ENCODE measurements at places on chromosomes 3 and 15. TPM values are rescaled to one million over a fixed set of nuclear protein-coding genes. Genes with fewer than 3 reads are reported as not detected.

GRCh38 chr3:168077091-168077490 lies 18.6 kb downstream of the GOLIM4 start:
- DNase-seq, result no peak

GRCh38 chr15:62063825-62064635 lies 2.7 kb upstream of the C2CD4A start:
- DNase-seq, result peak; percentile 19

GRCh38 chr3:45496555-45496954 lies 98.0 kb upstream of the LIMD1 start:
- no peak for DNase-seq

GRCh38 chr3:100163787-100164186 lies 49.5 kb upstream of the FILIP1L start:
- no peak for DNase-seq

- DNase-seq, result no peak
Measured at GRCh38 chr3:156770699-156771414, 55.3 kb upstream of the LEKR1 start.

- DNase-seq, result no peak
Measured at GRCh38 chr3:46454606-46455005, 10.1 kb downstream of the LTF start.

GRCh38 chr3:119330858-119331257 lies 36.7 kb downstream of the ARHGAP31 start:
- no peak for DNase-seq

- DNase-seq, result no peak
Measured at GRCh38 chr3:64612916-64613526, 74.8 kb downstream of the ADAMTS9 start.

DNA sequence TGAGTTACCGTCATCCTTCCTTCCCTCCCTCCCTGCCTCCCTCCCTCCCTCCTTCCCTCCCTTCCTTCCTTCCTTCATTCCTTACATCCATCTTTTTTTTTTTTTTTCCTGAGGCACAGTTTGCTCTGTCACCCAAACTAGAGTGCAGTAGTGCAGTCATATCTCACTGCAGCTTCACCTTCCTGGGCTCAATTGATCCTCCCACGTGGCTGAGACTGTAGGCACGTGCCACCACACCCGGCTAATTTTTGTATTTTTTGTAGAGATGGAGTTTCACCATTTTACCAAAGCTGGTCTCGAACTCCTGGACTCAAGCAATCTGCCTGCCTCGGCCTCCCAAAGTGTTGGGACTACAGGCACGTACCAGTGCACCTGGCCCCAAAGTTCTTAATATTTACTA lies 25.8 kb downstream of the USP3 start:
- no peak for DNase-seq

DNA sequence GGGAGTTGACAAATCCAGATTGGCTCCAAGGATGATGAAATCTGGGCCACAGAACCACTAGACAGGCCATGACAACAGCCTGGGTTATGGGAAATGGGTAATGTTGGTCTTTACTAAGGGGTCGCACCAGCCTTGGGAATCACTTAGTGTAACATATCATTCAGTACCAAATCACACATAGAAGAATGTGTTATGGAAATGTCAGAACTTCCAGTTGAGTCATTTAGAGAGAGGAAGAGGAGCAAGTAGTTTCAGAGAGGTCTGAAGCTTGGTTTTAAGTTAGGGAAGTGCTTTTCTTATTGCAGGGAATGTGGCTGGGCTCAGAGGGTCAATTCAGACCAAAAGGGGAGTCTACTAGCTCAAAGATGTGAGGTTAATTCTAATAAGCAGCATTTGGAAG lies 241.6 kb upstream of the ZPLD1 start:
- no peak for DNase-seq

- DNase-seq, result no peak
Measured at GRCh38 chr3:143510601-143511000, 337.7 kb downstream of the SLC9A9 start.

DNA sequence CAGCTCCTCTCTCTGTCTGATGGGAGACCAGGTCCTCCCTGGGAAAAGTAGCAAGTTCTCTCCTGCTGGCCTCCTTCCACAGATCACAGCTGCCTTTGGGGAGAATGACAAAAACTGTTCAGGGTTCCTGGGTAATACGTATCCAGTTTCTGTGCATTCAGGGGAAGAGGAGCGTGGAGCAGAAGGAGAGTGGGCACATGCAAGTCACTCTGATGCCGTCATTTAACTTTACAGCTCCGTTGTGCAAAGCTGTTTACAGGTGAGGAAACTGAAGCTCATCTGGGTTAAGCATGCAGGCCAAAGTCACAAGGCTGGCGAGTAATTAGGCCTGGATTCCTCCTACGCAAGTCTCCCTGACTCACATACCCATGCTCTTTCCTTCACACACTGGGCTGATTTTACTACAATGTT lies 7.5 kb upstream of the TM4SF1 start:
- peak; percentile 89 for DNase-seq

GRCh38 chr3:194711913-194712312 lies 26.2 kb downstream of the FAM43A start:
- DNase-seq, result peak; percentile 97

DNA sequence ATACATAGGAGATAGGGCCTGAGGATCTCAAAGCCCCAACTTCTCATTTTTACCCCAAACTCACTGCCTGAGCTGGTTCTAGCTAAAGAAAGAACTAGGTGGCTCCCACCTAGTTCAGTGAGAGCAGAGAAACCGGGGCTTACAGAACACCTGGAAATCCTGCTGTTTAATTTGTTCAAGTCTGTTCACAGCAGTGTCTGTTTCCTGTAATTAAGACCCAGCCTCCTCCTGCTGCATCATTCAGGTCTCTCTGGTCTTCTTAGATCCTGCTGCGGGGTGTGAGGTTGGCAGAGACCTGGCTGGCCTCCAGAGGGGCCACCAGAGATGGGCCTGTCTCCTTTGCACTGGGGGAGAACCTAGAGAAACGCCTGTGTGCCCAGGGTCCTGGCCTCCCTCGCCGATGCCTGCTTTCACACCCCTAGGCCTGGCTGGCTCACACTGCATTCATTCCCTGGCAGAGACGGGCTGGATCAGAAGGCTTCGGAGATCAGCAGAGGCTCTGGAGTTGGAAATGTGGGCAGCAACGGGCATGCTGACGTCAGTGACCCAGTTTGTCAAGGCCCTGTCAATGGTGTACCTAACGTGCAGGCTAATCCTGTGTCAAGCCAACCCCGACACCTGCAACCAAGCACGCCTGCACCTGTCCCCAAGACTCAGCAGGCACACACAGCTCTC lies 4.9 kb upstream of the CHRNA3 start:
- DNase-seq, result no peak

- peak; percentile 58 for DNase-seq
Measured at GRCh38 chr3:69182588-69183316, 60.4 kb upstream of the LMOD3 start.

- DNase-seq, result peak; percentile 36
Measured at GRCh38 chr3:42535981-42536784, 33.7 kb downstream of the VIPR1 start.

DNA sequence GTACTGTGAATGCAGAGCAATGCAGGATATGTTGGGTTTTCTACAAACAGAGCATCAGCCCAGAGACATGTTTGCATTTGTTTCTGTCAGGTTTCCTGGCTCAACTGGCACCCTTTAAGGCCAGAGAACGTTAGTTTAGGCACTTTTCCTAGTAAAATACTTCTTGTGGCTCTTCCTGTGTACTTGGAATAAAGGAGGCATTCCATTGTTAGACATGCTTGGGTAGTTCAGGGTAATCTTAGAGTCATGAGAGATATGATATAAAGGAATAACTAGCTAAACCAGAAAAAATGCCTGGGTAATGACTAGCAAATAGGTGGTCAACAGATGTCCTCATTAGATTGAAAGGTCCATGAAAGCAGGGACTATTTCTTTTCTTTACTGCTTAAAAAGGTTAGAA lies 60.4 kb upstream of the RBM5 start:
- no peak for DNase-seq

- DNase-seq, result no peak
Measured at GRCh38 chr3:194100856-194101390, 35.0 kb upstream of the HES1 start.

GRCh38 chr3:195129644-195130492 lies 141.1 kb downstream of the XXYLT1 start:
- DNase-seq, result no peak

DNA sequence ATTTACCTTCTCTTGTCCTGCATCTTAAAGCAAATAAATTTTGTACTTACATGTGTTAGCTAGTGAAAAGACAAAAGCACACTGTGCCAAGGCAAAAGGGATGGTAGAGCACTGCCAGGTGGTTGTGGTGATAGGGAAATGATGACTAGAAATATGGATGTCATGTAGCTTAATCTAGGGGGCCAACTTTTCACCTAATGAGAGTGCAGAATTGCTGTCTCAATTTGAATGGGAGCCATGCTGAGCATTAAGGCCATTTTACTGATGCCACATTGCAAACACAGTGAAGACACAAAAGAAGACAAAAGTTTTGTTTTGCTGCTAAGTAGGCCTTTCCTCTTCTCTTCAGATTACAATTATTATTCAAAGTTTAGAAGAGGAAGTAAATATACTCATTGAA lies 274.7 kb downstream of the PDCD6IP start:
- no peak for DNase-seq

OCA2 gene
- not detected for total RNA-seq

GPR149 gene
- total RNA-seq, result not detected

ALCAM gene
- total RNA-seq, result 102 TPM

IL16 gene
- total RNA-seq, result not detected

IGSF10 gene
- total RNA-seq, result not detected

TNFAIP8L3 gene
- total RNA-seq, result 0.97 TPM

RBP2 gene
- not detected for total RNA-seq

LXN gene
- not detected for total RNA-seq

NR2C2 gene
- 13.6 TPM for total RNA-seq

FES gene
- 0.46 TPM for total RNA-seq

CA12 gene
- total RNA-seq, result 5.0 TPM

CX3CR1 gene
- total RNA-seq, result not detected

Measured in Daoy (cell line).